ENCODE measurements at places on chromosomes 5 and 9. TPM values are rescaled to one million over a fixed set of nuclear protein-coding genes. Genes with fewer than 3 reads are reported as not detected.

- peaks cover 9% of the 10 kb centered on the region for H3K36me3 ChIP-seq
- no peak overlapping the region for H3K4me3 ChIP-seq
- H3K4me1 ChIP-seq = peaks cover 84% of the 10 kb centered on the region
- DNase-seq = peak; percentile 70
Measured at GRCh38 chr5:132099076-132099748, 25.6 kb downstream of the CSF2 start.

- DNase-seq = no peak
- no peak overlapping the region for H3K27ac ChIP-seq
- no peaks in the 10 kb centered on the region for H3K4me1 ChIP-seq
- no peaks in the 10 kb centered on the region for H3K27me3 ChIP-seq
- H3K36me3 ChIP-seq = no peaks in the 10 kb centered on the region
- H3K4me3 ChIP-seq = no peak overlapping the region
Measured at GRCh38 chr9:111005746-111006470, 32.4 kb downstream of the LPAR1 start.

GRCh38 chr9:127303830-127304229 is 39.3 kb downstream of the GARNL3 start:
- no peak for DNase-seq
- peaks cover 2% of the 10 kb centered on the region for H3K4me1 ChIP-seq
- H3K27me3 ChIP-seq = peaks cover 3% of the 10 kb centered on the region
- H3K27ac ChIP-seq = no peak overlapping the region
- H3K4me3 ChIP-seq = no peak overlapping the region

GRCh38 chr5:127909066-127909465 is 174.5 kb upstream of the SLC12A2 start:
- no peak overlapping the region for H3K4me3 ChIP-seq
- H3K27ac ChIP-seq = no peak overlapping the region
- no peaks in the 10 kb centered on the region for H3K4me1 ChIP-seq

DNA sequence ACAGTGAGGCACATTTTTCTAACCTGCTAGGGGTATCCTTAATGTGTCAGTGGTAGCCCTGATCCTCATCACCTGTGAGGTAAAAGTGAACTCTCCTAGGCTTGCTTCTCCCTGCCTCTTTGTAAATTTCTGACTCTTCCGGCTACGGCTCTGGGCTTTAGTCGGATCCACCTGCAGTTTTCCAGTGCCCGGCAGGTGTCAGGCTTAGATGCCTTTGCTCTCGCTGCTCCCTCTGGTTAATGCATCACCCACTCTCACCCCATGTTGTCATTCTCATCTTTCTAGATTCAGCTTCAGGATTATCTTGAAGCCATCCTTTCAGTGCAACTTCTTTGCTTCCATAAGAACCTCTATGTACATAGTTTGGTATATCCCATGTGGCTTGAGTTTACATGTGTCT is 3.6 kb downstream of the CEP78 start:
- no peak overlapping the region for H3K4me3 ChIP-seq
- H3K36me3 ChIP-seq = peaks cover 44% of the 10 kb centered on the region
- peaks cover 59% of the 10 kb centered on the region for H3K4me1 ChIP-seq
- H3K27ac ChIP-seq = no peak overlapping the region
- no peak for DNase-seq

Gene TMC1
- 0.28 TPM for total RNA-seq

Gene C1QTNF3
- total RNA-seq = 3.3 TPM

DNA sequence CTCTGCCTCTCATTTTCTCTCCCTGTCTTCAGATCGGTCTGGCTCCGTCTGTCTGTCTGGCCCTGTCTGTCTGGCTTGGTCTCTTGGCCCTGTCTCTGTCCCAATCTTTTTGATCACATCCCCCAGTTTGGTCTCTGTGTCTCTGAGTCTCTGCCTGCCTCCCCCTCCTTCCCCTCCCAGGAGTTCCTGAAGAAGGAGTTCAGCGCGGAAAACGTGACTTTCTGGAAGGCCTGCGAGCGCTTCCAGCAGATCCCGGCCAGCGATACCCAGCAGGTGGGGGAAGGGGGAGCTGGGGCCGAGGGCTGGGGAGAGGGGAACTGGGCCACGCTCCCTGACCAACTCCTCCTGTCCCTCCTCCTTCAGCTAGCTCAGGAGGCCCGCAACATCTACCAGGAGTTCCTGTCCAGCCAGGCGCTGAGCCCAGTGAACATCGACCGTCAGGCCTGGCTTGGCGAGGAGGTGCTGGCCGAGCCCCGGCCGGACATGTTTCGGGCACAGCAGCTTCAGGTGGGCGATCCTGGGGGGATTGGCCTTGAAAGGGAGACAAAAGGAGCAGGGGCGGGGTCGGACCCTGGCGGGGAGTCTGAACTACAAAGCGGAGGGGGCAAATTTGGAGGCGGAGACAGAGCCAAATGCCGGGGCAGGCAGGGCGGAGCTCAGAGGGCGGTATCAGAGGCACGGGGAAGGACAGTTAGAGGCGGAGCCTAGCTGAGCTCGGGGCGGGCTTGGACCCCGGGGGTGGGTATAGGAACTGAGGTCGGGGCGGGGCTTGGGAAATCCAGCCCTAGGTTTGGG is 9.0 kb downstream of the RGS14 start:
- peaks cover 60% of the 10 kb centered on the region for H3K36me3 ChIP-seq
- no peak overlapping the region for H3K4me3 ChIP-seq

- DNase-seq = no peak
- H3K27ac ChIP-seq = no peak overlapping the region
- H3K36me3 ChIP-seq = no peaks in the 10 kb centered on the region
- H3K4me1 ChIP-seq = no peaks in the 10 kb centered on the region
Measured at GRCh38 chr5:57692582-57693487, 210.2 kb upstream of the ACTBL2 start.

- H3K36me3 ChIP-seq = peaks cover 52% of the 10 kb centered on the region
- H3K4me1 ChIP-seq = peaks cover 13% of the 10 kb centered on the region
- no peak overlapping the region for H3K4me3 ChIP-seq
- H3K27ac ChIP-seq = no peak overlapping the region
Measured at GRCh38 chr9:15191378-15191777, 115.6 kb downstream of the TTC39B start.

DNA sequence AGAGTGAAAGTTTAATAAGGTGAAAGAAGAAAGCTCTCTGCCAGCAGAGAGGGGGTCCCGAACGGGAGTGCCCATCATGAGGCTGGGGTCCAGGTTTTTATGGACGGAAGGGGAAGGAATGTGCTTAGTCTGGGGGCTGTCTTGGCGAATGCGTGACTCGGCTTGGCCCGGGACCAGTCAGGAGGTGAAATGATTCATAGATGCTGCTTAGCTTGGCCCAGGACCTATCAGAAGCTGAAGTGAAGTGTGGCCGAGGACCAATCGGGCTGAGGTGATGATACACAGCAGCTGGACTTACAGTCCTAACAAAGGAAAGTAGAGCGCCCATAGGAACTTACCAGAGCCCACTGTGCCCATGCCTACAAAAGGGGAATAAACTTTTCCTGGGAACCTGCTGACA is 3.9 kb upstream of the FKTN start:
- H3K27me3 ChIP-seq = no peaks in the 10 kb centered on the region
- no peak overlapping the region for H3K4me3 ChIP-seq
- no peak overlapping the region for H3K27ac ChIP-seq
- H3K4me1 ChIP-seq = peaks cover 12% of the 10 kb centered on the region
- no peaks in the 10 kb centered on the region for H3K36me3 ChIP-seq
- DNase-seq = no peak

Gene DND1
- 2.2 TPM for total RNA-seq

DNA sequence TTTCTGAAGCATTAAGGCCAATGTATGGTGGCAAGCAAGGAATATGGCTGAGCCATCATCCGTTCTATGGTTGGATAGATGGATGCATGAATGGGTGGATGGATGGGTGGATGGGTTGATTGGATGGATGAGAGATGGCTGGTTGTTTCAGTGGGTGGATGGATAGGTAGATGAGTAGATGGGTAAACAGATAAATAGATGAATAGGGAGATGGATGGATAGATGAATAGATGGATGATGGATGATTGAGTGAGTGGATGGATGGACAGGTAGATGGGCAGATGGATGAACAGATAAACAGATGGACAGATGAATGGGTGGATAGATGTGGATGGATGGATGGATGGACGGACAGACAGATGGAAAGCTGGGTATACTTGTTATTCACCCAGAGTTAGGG is 92.6 kb upstream of the ZNF618 start:
- no peak for DNase-seq
- H3K36me3 ChIP-seq = no peaks in the 10 kb centered on the region
- no peak overlapping the region for H3K4me3 ChIP-seq
- peaks cover 4% of the 10 kb centered on the region for H3K27me3 ChIP-seq
- H3K27ac ChIP-seq = no peak overlapping the region
- H3K4me1 ChIP-seq = no peaks in the 10 kb centered on the region

GRCh38 chr9:95148208-95148520 is 169.3 kb downstream of the FANCC start:
- no peak overlapping the region for H3K4me3 ChIP-seq
- no peaks in the 10 kb centered on the region for H3K27me3 ChIP-seq
- H3K27ac ChIP-seq = no peak overlapping the region
- H3K36me3 ChIP-seq = peaks cover 4% of the 10 kb centered on the region
- H3K4me1 ChIP-seq = no peaks in the 10 kb centered on the region

DNA sequence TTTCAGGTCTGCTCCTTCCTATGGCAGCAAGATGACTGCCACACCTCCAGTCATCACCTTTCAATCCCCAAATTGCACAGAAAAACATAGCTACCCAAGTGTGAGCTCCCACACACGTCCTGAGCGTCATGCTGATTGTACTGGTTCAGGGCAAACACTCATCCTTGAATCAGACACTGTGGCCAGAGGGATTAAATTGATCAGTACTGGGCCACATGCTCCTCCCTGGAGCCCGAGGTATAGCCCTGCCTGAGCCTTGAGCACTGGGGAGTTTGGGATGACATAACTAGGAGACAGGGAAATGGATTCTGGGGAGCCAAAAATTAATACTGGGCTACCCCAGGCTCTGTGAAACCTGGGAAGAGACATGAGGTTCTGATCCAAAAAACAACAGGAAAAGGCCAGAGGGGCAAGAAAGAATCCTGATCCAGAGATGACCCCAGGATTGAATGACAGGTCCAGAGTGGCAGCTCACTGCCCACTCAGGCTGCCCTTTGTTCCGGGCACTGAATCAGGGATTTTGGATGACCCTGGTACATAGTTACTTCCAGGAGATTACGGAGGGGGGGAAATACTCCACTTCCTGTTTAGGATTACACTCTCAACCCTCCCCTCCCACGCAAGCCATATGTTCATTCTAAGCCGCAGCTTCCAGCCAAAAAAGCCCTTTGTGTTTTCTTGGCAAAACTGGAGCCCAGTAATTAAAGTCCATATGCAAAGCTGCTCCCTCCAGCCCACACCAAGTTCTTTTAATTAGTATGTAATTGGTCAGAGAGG is 141.6 kb upstream of the SPRY4 start:
- DNase-seq = no peak
- H3K27ac ChIP-seq = no peak overlapping the region
- no peaks in the 10 kb centered on the region for H3K27me3 ChIP-seq
- H3K36me3 ChIP-seq = no peaks in the 10 kb centered on the region
- peaks cover 5% of the 10 kb centered on the region for H3K4me1 ChIP-seq
- no peak overlapping the region for H3K4me3 ChIP-seq

Gene ZFP2
- not detected for total RNA-seq

DNA sequence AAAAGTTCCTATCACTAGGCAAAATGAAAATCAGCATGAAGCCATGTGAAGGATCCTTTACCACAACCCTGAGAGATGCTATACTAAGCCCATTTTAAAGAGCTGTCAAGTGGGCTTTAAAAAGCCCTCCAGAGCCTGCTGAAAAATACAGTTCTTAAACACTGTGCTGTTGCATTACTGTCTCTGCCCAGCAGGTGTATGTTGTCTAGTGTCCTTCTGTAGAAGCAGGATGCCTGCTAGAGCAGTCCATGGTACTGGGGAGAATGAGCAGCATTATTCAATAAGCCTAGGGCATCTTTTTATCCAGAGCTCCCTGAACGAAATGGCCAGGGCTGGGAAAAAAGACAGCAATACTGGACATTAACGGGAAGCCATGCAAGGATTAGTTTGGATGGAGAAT is 126.2 kb upstream of the PLCXD3 start:
- no peak for DNase-seq
- H3K27me3 ChIP-seq = peaks cover 4% of the 10 kb centered on the region

- H3K4me3 ChIP-seq = no peak overlapping the region
- H3K36me3 ChIP-seq = no peaks in the 10 kb centered on the region
- peaks cover 22% of the 10 kb centered on the region for H3K4me1 ChIP-seq
- H3K27ac ChIP-seq = no peak overlapping the region
- no peak for DNase-seq
Measured at GRCh38 chr9:98576859-98577258, 131.9 kb downstream of the GABBR2 start.

GRCh38 chr5:16666883-16667398 is 50.1 kb upstream of the RETREG1 start:
- H3K27me3 ChIP-seq = no peaks in the 10 kb centered on the region
- DNase-seq = no peak
- no peaks in the 10 kb centered on the region for H3K36me3 ChIP-seq

- no peaks in the 10 kb centered on the region for H3K36me3 ChIP-seq
- no peak overlapping the region for H3K4me3 ChIP-seq
- no peaks in the 10 kb centered on the region for H3K27me3 ChIP-seq
- no peaks in the 10 kb centered on the region for H3K4me1 ChIP-seq
Measured at GRCh38 chr9:106785200-106785599, 77.8 kb upstream of the ZNF462 start.

Gene SLCO4C1
- total RNA-seq = 3.6 TPM

GRCh38 chr5:159310511-159310910 is 19.8 kb downstream of the IL12B start:
- H3K36me3 ChIP-seq = no peaks in the 10 kb centered on the region
- H3K4me1 ChIP-seq = peaks cover 10% of the 10 kb centered on the region
- DNase-seq = peak; percentile 34
- H3K27ac ChIP-seq = no peak overlapping the region
- H3K4me3 ChIP-seq = no peak overlapping the region

GRCh38 chr9:3151672-3152576 is 308.0 kb upstream of the PUM3 start:
- no peaks in the 10 kb centered on the region for H3K4me1 ChIP-seq
- no peaks in the 10 kb centered on the region for H3K36me3 ChIP-seq
- no peak for DNase-seq
- no peak overlapping the region for H3K4me3 ChIP-seq
- no peak overlapping the region for H3K27ac ChIP-seq

GRCh38 chr5:156469636-156470035 is 142.7 kb downstream of the SGCD start:
- no peaks in the 10 kb centered on the region for H3K4me1 ChIP-seq
- no peak for DNase-seq
- no peaks in the 10 kb centered on the region for H3K27me3 ChIP-seq
- H3K4me3 ChIP-seq = no peak overlapping the region
- H3K36me3 ChIP-seq = no peaks in the 10 kb centered on the region
- H3K27ac ChIP-seq = no peak overlapping the region

Gene GRIA1
- not detected for total RNA-seq

- H3K36me3 ChIP-seq = no peaks in the 10 kb centered on the region
- H3K27ac ChIP-seq = no peak overlapping the region
- no peak overlapping the region for H3K4me3 ChIP-seq
Measured at GRCh38 chr5:43837996-43838395, 235.0 kb downstream of the NNT start.

DNA sequence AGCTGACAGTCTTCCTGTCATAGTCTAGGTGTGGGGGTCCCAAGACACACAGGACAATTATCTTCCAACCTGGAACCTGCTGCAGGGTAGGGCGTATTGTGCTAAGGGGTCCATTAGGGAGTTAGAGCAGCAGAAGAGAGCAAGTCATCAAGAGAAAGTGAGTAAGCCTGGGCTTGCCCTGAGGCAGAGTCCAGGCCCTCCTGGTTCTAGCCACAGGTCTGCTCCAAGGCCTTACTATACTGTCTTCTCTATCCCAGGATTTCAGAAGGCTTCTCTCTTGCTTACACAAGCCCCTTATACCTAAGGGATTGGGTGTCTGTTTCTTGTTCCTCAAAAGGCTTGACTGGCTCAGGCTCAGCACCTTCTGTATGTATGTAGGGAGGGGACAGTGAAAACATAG is 7.7 kb downstream of the P4HA2 start:
- no peaks in the 10 kb centered on the region for H3K4me1 ChIP-seq
- H3K4me3 ChIP-seq = no peak overlapping the region
- DNase-seq = no peak
- H3K27ac ChIP-seq = no peak overlapping the region

Gene CD180
- total RNA-seq = 0.75 TPM

Measured in activated CD4-positive, alpha-beta memory T cell treated with anti-CD3 and anti-CD28 coated beads, Interleukin-2, amount 10 ng/mL, durations not matched to agents 7 days and 5 days (primary cell).